ENCODE measurements at places on chromosomes 12 and 14. TPM values are rescaled to one million over a fixed set of nuclear protein-coding genes. Genes with fewer than 3 reads are reported as not detected.
A peak's percentile ranks its signal among the peaks of the same experiment; 100 is the strongest.

GRCh38 chr14:25944020-25944419 is 653.8 kb downstream of the NOVA1 start:
- DNase-seq = no peak

- peak; percentile 79 for DNase-seq
Observed at GRCh38 chr12:123519141-123520001, 14.1 kb downstream of the RILPL1 start.

GRCh38 chr12:30910038-30910350 is 16.6 kb upstream of the TSPAN11 start:
- no peak for DNase-seq

DNA sequence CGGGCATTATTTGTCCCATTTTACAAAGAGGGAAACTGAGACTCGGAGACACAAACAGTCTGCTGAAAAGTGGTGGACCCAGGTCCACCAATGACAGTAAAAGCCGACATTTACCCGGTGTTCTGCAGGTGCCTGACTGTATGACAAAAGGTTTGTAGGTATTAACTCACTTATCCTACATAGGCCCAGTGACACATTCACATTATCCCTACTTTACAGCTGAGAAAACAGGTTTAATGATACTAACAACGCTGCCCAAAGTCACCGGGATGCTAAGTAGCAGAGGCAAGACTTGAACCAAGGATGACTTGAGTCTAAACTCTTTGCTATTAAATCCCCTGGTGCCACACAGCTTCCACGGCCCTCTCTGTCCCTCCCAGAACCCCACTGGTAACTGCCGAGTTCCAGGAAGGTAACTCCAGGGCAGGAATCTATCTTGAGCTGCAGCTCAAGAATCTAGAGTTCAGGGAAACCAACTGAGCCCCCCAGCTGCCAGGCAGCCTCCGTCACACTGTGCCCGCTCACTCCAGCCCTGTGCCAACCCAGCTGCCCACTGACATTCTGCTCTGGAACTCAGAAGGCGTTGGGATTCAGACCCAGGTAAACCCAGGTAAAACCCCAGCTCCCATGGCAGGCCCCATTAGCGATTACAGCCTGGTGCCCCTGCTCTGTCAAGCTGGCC is 33.7 kb downstream of the SYNE3 start:
- DNase-seq = peak; percentile 59

GRCh38 chr14:67514203-67514607 is 18.9 kb upstream of the PLEKHH1 start:
- DNase-seq = no peak

DNA sequence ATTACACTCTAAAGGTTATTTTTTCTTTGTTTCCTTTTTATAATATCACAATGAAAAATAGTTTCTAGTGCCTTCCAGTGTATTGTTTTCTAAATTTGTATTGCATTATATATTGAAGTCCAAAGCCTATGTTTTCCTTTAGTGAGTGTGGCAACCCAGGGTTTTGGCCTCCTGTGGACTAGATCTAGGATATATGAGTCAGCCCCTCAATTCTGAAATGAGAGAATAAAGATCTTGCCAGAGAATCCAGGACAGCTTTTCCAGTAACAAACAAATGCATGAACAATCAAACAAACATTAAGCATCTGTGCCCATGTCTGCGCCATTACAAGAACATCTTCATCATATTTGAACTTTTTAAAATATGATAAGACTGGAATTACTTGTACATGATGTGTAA is 70.7 kb upstream of the SSTR1 start:
- no peak for DNase-seq

- no peak for DNase-seq
Observed at GRCh38 chr14:94491511-94491910, 15.5 kb upstream of the SERPINA9 start.

DNA sequence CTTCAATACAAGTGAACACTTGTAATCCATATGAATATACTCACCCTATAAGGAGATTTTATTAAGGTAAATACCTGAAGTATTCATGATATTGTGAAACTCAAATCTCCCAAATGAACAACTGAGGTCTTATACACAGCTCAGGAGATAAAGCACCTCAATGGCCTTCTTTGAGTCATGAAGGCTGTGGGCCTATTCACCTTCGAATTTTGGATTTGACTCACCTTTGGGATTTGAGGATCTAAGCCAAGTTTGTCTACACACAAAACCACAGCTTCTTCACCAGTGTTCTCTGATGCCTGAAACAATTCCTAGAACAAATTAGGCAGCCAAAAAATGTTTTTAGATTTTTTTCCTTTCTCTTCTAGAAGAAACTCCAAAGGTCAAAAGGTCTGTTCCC is 194.1 kb downstream of the NUAK1 start:
- no peak for DNase-seq

LAG3 gene
- not detected for total RNA-seq

- DNase-seq = peak; percentile 18
Observed at GRCh38 chr12:21529456-21529855, 3.4 kb downstream of the SPX start.

- DNase-seq = no peak
Observed at GRCh38 chr12:13152281-13152680, 44.2 kb upstream of the EMP1 start.

- no peak for DNase-seq
Observed at GRCh38 chr12:109765446-109765810, 51.8 kb downstream of the FAM222A start.

DNA sequence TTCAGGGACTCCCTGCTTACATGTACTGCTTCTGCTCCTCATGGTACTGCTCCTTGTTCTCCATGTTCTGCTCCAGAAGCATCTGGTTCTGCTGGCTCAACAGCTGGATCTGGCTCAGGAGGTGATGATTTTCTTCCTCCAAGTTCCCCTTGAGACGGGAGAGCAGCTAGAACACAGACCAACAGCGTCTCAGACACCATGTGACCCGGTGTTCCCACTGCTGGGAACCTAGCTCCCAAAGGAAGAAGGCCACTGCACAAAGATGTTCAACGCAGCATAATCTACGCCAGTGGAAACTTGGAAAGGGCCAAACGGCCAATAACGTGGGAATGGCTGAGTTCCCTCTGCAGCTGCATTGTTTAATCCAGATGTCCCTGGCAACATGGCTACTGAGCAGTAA is 49.6 kb upstream of the GPR68 start:
- DNase-seq = no peak

CCDC85C gene
- 10.5 TPM for total RNA-seq

DNA sequence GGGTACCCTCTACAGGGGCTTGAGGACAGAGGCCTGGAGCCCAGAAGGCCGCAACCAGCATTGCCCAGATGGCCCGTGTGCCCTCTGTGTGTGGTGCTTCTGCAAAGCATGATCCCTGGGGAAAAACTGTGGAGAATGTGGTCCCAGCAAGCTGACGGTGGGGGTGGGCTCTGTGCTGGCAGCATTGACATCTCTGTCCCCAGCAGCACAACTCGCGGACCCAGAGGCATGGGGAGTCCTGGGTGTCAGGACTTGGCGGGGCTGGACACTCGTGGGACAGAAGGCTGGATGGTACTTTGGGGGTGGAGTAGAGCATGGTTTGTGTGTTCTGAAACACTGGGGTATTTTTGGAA is 4.3 kb downstream of the CLBA1 start:
- no peak for DNase-seq

MGP gene
- 362 TPM for total RNA-seq

- DNase-seq = no peak
Observed at GRCh38 chr12:65656891-65657351, 167.4 kb upstream of the HMGA2 start.

ACSM4 gene
- not detected for total RNA-seq

- no peak for DNase-seq
Observed at GRCh38 chr12:128928361-128928760, 75.1 kb downstream of the GLT1D1 start.

CCDC88C gene
- total RNA-seq = 19.3 TPM

DNA sequence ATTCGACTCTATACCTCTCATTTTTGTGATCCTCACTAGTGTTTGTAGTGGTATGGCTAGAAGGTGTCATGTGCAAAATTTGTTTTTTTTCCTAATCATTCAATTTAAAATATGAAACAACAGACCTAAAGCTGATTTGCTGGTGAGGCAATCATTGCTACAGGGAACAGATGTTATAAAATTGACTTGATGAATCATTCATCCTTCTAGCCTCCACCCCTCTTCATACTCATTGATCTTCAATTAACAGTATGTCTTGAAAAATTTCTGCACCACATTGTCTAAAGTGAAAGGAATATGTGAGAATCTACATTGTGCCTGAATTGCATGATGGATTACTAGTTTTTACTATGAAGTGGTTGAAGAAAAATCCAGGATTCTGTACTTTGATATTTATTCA is 349.0 kb upstream of the NAV3 start:
- no peak for DNase-seq

DNA sequence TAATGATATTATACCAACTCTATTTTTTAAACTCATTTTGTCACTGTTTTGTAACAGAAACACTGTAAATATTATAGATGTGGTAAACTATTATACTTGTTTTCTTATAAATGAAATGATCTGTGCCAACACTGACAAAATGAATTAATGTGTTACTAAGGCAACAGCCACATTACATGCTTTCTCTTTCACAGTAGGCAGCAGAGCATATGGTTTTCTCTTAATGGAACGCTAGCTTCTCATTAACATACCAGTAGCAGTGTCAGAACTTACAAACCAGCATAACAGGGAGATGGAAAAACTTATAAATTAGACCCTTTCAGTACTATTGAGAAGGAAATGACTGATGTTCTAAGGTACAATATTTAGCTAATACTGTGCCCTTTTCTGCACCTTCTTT is 398.8 kb downstream of the PRKD1 start:
- DNase-seq = peak; percentile 9

TIMM9 gene
- total RNA-seq = 112 TPM

DNA sequence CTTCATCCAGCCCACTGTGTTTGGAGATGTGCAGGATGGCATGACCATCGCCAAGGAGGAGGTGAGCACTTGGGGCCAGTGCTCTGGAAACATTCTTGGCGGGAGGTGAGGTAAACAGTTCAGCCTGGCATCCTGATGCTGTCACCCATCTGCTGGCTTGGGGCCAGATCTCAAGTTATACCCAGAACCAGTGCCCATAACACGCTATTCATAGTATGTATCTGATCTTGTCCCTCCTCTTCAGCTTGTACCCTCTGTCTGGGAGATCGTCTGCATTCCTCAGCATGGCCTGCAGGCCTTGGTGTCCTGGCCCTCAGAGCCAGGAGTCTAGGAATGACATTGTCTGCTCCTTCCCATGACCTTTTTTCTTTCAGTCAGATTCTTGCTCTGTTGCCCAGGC is 31.4 kb downstream of the ALDH2 start:
- no peak for DNase-seq

KRT3 gene
- not detected for total RNA-seq

- DNase-seq = no peak
Observed at GRCh38 chr14:81192594-81192993, 28.2 kb downstream of the GTF2A1 start.

GRCh38 chr14:91399868-91400640 is 17.6 kb downstream of the CCDC88C start:
- peak; percentile 56 for DNase-seq

DNA sequence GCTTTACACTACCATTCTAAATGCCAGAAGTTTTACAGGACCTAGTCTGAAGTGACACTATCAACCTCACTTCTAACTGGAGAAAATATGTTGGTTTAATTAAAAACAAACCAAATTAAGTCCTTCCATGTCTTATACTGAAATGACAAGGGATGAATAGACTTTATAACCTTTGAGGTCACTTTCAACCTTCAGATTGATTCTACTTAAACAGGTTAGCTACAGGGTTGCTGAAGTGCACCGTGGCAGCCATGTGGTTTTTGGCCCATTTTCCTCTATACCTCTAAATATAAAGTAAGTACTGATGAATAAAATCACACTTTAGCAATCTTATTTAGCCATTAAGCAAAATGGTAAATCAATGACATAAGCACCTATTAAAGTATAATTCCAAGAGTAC is 3.9 kb downstream of the SLC38A2 start:
- no peak for DNase-seq

FOXG1 gene
- 0.89 TPM for total RNA-seq

DNA sequence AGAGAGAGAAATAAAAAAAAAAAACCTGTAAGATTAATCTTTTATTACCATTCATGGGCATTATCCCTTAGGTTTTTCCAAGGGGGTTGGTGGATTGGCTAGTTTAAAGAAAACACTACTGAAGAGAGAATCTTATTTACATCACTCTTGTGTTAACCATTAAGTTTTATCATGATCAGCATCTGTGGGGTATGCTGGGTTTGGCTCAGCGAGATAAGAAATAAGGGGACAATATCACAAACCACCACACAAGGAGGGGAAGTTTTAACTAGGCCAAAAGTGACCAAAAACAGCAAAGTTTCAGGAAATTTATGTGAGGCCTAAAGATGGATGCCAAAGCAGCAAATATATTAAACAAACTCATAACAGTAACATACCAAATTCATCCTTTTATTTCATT is 548.6 kb downstream of the SLC16A7 start:
- DNase-seq = no peak

TEDC1 gene
- 6.4 TPM for total RNA-seq

DNA sequence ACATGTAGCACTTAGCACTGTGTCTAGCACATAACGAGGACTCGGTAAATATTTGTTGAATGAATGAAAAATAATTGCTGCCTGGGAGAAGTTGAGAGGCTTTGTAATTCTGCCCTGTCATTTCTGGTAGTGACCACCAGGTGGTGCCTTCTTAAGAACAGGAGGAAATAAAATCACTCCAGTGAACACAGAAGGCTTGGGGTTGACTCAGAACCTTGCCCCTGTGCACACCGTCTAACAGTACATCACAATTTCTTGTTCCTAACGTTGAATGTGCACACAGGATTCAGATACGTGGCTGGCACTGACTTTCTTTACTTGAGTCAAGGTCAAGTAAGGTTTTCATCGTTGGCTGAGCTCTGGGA is 91.8 kb downstream of the RGS6 start:
- DNase-seq = peak; percentile 27

Measured in stomach (tissue), 19 donors.